NCI-H774 (cell line): ENCODE measurements at places on chromosomes 6 and 20.

DNA sequence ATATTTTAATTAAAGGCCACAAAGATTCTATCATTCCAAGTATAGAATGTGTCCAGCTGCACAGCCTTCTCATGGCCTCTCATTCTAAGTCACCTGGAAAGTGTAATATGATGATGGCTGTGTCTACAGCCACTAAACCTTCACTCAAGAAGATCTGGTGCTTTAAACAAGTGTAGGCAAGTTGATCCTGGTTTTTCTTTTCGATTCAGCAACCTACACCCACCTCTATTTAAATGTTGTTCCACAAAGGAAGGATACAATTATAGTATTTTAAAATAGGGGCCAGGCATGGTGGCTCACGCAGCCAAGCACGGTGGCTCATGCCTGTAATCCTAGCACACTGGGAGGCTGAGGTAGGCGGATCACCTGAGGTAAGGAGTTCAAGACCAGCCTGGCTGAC, 25.5 kb upstream of the DST start:
- no peak for DNase-seq

GRCh38 chr20:18363708-18364107, 75.4 kb downstream of the ZNF133 start:
- no peak for DNase-seq

GRCh38 chr20:60050193-60050947, 92.1 kb downstream of the CDH26 start:
- peak; percentile 53 for DNase-seq

GRCh38 chr6:157219201-157220200, 103.8 kb downstream of the TMEM242 start:
- DNase-seq, result no peak

DNA sequence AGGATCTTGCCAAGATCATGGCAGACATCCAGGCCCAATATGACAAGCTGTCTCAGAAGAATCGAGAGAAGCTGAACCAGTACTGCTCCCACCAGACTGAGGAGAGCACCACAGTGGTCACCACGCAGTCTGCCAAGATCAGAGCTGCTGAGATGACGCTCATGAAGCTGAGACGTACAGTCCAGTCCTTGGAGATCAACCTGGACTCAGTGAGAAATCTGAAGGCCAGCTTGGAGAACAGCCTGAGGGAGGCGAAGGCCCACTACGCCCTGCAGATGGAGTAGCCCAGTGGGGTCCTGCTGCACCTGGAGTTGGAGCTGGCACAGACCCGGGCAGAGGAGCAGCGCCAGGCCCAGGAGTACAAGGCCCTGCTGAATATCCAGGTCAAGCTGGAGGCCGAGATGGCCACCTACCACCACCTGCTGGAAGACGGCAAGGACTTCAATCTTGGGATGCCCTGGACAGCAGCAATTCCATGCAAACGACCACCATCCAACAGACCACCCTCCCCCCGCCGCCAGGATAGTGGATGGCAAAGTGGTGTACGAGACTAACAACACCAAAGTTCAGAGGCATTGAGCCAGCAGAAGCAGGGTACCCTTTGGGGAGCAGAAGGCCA, 44.7 kb upstream of the GRM4 start:
- no peak for DNase-seq

GRCh38 chr6:157741948-157742556, 81.0 kb upstream of the SNX9 start:
- DNase-seq, result no peak

- peak; percentile 65 for DNase-seq
Observed at GRCh38 chr20:31722257-31723068, at the start of gene BCL2L1. Gene BCL2L1, minus strand, starts transcription at chr20:31722868. Its CDS starts 650 bp downstream, at chr20:31722218.

DNA sequence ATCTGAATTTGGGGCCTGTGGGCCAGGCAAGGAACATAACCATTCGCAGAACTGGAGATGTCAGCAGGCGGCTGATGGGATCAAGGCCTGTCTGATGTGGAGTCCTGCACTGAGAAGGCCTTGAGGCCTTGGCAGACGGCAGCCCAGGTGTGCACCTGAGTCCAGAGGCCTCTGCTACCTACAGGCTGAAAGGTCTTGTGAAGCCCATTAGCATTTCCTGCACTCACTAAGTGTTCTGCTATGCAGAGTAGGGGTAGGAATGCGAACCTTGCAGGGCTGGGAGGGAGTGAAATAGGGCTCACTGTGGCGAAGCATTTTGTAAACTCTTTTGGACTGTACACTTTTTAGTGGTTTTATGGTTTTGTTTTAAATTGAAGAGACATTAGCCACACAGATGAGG, 48.3 kb upstream of the RNF24 start:
- no peak for DNase-seq

GRCh38 chr6:94769197-94769596, 808.1 kb upstream of the MANEA start:
- DNase-seq, result no peak

DNA sequence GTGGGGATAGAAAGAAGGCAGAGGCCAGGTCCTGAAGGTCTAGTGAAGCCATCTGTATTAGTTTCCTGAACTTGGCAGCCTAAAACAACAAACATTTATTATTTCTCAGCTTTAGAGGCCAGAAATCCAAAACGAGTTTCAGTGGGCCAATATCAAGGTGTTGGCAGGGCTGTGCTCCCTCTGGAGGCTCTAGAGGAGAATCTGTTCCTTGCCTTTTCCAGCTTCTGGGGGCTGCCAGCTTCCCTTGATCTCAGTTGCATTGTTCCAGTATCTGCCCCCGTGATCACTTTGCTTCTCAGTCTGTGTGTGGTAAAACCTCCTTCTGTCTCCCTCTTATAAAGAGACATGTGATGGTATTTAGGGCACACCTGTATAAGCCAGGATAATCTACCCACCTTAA, 82.4 kb downstream of the MAFB start:
- DNase-seq, result no peak

- DNase-seq, result no peak
Observed at GRCh38 chr6:9455864-9456658, 958.8 kb downstream of the TFAP2A start.

DNA sequence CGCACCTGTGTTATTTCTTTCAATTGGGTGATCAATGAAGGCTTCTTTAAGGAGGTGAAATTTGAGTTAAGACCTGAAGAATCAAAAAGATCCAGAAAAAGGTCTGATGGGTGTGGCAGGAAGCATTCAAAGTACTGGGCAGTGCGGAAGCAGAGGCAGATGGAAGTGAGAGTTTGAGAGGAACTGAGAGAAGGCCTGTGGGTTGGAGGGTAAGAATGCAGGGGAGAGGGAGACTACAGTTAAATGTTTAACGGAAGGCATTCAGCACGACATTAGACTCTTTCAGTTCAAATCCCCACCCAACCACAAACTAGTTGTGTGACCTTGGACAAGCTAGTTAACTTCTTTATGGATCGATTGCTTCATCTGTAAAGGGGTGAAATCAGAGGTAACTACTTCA, 50.5 kb upstream of the GCM1 start:
- no peak for DNase-seq
